T-helper 2 cell (primary cell): ENCODE measurements at places on chromosomes 2 and 18.

DNA sequence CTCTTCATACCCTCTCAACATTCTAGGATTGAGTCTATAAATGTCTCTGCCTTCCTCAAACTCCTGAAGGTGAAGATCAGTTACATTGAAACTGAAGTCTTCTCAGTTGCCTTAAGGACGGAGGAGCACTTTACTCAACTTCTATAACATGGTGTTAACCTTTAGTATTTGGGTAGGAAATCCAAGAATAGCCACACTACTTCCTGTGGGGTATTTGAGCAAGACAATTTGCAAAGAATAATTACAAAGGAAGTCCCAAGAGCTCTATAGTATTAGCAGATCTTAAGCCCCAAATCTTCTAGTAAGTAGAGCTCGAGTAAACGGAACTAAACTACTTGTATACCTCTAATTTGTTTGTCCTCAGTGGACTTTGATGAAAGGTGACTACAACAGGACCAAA lies 80.9 kb downstream of the SP100 start:
- DNase-seq, result no peak

DNA sequence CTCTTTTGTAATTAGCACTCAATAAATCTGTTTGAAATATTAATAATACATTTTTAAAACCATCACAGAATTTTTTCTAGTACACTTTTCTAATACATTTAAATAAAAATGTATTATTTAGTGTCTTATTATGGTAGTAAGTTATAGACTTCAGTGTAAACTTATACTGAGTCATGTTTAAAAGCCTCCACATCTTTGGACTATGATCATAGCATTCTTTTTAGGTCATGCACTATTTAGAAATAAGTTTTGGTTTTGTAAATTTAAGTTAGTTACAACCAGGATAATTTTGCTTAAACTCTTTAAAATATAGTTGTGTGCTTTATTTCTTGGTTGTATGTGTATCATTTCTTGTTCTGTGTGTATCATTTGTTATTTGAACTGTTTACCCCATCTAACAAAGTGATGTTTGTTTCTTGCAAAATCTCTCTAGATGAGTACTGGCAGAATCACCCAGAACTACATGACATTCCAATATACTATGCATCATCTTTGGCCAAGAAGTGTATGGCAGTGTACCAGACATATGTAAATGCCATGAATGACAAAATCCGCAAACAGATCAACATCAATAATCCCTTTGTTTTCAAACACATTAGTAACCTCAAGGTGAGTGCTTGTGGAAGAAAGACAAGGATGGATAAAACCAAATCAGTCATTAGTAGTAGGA lies 16.7 kb downstream of the CPSF3 start:
- no peak for DNase-seq

GRCh38 chr2:177519534-177520115 lies 127.1 kb downstream of the AGPS start:
- no peak for DNase-seq

DNA sequence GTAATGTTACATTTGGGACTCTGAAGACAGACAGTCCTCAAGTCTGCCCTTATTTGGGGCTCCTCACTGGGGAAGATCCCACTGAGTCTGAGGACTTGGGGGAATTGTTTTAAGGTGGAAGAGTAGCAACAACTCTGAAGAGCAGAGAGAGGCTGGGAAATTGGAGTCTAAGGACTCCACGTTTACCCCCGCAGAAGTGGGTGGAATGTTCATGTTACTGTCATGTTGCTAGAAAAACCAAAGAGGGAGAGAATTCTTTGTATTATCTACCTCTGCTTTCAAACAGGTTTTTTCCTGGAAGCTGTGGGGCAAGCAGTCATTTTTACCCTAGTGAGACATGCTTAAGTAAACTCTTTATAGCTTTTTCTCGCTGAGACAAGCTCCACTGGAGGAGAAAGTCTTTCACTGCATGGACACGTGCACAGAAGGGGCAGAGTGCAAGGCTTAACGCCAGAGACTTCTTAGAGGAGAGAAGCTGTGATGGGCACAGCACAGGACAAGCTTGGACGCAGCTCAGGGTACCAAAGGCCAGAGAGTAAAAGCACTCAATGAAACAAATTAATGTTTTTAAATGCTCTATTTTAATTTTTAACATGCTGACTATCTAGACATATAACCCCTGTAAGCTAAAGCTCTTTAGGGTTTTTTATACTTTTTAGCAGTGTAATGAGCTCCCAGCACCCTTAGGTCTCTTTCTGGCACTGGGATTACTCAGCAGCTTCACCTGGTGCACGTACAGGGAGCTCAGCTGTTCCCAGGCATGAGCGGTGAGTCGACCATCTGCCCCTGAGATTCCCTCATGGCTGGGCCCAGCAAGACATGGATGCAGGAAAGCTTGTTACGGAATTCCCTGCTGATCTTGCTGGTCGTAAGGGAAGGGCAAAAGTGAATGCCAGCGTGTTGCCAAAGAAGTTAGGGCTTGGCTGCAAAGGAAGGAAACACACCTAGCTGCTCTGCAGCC lies 54.5 kb upstream of the BIN1 start:
- DNase-seq, result no peak

DNA sequence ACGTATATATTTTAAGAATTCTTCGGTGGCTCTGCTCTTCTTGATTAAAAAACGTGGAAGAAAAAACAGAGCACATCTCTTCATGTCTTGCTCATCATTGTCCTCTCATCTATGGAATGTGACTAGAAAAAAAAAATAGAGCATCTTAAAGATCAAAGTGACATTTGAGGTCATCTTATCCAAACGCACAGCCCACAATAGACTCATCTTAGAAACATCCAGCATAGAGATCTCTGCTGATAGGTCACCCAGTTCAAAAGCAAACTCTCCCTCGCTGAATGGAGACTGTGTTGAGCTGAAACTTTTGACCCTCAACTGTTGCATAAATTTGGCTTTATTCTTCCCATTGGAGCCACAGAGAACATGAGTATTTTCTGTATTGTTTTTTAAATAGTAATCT lies 65.2 kb downstream of the CMPK2 start:
- no peak for DNase-seq

DNA sequence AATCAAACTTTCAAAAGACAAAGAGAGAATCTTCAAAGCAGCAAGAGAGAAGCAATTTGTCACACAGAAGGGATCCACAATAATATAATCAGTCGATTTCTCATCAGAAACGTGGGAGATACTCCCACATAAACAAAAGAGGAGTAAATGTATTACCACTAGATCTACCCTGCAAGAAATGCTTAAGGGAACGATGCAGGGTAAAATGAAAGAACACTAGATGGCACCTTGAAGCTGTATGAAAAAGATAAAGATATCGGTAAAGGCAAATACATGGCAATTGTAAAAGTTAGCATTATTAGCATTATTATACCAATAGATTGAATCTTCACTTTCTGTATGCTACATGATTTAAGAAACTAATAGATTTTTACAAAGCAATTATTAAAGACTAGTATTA lies 677.0 kb downstream of the SUCLG1 start:
- no peak for DNase-seq

DNA sequence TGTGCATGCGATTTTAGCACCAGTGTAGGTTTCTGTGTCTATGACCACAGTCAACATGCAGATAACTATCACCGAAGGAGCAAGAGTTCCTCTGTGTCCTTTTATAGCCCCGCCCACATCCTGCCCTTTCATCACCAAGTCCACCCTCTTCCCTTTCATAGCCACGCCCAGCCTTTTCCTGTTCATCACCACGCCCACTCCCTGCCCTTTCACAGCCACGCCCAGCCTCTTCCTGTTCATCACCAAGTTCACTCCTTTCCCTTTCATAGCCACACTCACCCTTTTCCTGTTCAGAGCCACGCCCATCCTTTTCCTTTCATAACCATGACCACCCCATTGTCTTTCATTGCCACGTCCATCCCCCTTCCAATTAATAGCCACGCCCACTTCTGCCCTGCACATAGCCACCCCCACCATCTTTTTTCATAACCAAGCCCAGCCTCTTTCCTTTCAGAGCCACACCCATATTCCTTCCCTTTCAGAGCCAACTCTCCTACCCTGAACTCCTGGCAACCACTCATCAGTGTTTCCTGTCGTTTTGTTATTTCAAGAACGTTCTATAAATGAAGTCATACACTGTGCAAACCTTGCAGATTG lies 273.9 kb downstream of the MYT1L start:
- DNase-seq, result no peak

DNA sequence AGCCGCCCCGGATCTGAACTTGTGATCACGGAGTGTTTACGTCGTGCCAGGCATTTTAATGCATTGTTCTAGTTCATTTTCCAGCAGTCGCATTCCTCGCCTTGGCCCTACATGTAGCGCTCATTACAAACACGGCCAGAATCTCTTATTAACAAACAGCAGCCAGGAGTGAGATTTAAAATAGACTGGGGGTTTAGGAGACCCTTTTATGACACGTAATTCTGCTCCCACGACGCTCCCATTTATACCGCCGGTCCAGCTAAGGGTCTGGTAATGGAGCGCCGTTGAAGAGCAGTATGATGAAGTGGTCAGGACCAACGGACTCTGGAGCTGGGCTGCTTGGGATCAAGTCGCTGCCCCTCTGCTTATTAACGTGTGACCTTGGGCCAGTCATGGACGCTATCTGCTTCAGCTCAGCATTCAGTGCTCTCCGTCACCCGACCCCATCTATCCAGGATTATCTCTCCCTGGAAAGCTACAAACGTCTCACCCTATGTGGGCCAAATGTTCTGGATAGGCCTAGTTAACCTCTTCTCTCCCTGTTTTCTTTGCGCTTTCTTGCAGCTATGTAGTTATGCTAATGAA lies 745 bp downstream of the MSH2 start:
- no peak for DNase-seq

- no peak for DNase-seq
Observed at GRCh38 chr2:187920511-187920910, 366.3 kb upstream of the TFPI start.

DNA sequence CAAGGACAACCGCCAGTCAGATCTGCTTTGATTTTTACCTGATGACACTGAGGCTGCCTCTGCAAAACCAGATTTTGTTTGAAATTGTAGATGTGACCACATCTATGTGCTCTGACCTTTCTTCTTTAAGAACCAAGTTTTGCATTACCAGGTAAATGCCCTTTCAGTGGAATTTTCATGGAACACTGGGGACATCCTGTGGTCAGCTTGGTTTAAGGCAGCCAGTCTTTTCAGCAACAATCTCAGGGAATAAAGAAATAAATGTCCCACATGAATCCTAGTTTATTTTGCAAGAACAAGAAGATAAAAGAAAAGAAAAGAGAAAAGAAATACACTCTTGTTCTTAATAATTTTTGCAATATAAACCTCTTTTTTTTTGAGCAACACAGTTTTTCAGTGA lies 90.6 kb downstream of the POU3F3 start:
- no peak for DNase-seq

- no peak for DNase-seq
Observed at GRCh38 chr2:113848758-113849415, 41.0 kb upstream of the ACTR3 start.

- no peak for DNase-seq
Observed at GRCh38 chr2:128092656-128093055, 1.7 kb downstream of the UGGT1 start.

GRCh38 chr2:13669607-13670006 lies 952.9 kb downstream of the TRIB2 start:
- DNase-seq, result no peak

GRCh38 chr18:48314690-48315089 lies 94.5 kb downstream of the ZBTB7C start:
- DNase-seq, result no peak

- no peak for DNase-seq
Observed at GRCh38 chr2:173193925-173194324, 118.3 kb downstream of the MAP3K20 start.

DNA sequence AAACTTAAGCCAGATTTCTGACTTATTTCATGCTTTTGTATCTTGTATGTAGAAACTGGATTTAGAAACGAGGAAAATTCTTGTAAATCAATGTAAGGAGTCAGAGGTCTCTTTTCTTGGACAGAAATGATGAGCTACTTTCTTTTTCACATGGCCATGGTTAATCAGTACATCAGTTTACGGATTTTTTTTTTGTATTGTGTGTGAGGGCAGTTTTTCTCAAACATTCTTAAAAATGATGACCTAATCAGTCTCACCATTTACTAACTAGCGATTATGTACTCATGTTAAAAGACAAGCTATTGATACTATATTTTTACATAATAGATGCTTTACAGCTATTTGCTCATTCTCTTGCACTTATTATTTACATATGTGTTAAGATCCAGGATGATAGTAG lies 165.2 kb upstream of the DOCK10 start:
- DNase-seq, result no peak

DNA sequence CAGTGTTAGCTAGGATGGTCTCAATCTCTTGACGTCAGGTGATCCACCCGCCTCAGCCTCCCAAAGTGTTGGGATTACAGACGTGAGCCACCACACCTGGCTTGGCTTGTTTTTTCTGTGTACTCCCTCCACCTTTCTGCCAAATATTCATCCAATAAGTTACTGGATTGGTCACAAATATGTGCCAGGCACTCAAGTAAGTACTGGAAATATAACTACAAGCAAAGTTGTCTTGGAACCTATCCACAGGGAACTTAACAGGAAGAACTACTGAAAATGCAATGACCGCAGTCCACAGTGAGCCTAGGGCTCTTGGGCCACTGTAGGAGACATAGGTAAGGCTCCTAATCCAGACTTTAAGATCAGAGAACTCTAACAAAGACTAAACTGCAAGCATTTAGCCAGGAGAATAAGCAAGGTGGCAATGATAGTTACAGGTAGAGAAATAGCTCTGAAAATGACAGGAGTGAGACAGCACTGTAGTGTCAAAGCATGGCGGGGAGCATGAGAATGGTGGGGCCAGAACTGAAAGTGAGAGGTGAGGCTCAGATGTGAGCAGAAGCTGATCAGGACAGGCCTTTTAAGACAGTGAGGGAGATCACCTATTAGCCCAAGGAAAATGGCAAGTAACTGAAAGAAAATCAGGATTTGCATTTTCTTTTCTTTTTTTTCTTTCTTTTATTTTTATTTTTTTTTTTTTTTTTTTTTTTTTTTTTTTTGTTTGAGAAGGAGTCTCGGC lies 252.1 kb downstream of the RBM43 start:
- no peak for DNase-seq

DNA sequence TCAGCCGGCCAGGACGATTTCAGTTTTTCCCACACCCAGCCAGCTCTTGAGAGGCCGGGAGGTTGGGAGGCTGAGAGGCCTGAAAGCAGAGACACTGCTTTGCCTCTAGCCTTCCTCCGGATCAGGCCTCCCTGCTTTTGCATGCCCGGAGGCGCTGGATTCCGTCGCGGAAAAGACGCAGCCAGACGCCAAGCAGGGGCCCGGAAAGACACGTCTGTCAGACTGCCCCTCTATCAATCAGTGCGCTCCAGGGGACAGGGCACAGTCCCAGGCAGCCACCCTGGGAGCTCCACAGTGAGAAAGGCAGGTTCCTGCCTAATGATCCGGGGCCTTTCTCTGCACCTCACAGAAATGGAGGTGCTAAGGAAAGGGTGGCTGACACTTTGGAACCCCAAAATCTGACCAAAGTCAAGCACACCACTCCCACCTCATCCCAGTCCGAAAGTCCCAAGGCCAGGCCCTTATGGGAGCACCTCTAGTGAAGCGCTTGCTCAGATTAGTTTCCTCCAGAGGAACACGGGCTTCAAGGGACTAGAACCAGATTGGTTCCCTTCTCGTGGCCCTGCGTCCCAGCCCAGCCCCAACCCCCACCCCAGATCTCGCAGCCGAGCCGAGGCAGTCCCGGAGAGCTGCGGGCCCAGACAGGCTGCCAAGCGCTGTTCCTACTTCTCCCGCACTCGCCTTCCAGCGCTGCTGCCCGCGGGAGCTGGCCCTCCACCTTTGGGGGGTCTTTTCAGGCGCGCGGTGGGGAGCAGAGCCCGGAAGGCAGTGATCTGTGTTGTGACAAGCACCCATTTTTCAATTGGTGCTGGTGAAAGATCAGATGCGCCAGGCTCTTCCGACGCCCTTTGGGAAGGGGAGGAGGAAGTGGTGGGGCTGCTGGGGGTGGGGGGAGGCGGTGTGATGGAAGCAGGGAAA lies 5.0 kb downstream of the DLX1 start:
- no peak for DNase-seq

- DNase-seq, result no peak
Observed at GRCh38 chr2:235803028-235803427, 309.2 kb downstream of the AGAP1 start.
